Cerebellar cortex (tissue), 1 donor: ENCODE measurements at places on chromosomes 4 and X.

DNA sequence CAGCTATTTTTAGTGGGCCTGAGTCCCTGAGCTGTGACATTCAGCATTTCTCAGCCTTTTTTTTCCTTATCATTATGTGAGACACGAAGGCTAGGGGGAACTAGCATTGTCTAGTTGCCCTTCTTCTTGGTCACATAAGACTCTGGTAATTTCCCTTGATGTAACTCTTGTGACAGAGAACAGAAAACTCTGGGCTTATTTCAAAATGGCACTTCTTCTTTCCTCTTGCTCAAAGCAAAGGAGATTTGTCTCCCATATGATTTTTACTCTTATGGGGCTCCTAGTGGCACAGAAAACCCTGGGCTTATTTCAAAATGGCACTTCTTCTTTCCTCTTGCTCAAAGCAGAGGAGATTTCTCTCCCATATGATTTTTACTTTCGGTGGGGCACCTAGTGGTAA lies 14.7 kb downstream of the ATXN3L start:
- DNase-seq: no peak

- no peak for DNase-seq
These were observed 130.6 kb upstream of the ATP6AP2 start for GRCh38 chrX:40449956-40450706.

- no peak for DNase-seq
These were observed 3.3 kb upstream of the OCIAD1 start for GRCh38 chr4:48827622-48828021.

DNA sequence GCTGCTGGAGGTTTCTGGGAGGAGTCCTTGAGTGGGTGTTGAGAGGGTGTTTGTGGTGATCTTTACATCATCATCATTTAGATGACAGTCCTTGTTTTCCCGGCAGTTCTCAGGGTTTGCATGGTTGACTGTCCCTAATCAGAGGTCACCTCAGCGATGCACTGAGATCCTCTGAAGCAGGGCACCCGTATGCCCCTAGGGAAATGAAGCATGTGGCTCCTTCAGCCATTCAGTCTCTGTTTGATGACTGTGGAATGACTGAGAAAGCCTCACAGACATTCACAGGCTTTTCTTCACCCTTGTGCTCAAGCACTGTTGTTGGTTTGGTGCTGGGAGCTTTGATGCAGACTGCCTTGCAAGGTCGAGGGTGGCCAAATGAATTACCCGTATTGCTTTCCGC lies 474.7 kb downstream of the SPRY1 start:
- DNase-seq: peak; percentile 87

- no peak for DNase-seq
These were observed 81.4 kb upstream of the CPEB2 start for GRCh38 chr4:14920759-14921320.

DNA sequence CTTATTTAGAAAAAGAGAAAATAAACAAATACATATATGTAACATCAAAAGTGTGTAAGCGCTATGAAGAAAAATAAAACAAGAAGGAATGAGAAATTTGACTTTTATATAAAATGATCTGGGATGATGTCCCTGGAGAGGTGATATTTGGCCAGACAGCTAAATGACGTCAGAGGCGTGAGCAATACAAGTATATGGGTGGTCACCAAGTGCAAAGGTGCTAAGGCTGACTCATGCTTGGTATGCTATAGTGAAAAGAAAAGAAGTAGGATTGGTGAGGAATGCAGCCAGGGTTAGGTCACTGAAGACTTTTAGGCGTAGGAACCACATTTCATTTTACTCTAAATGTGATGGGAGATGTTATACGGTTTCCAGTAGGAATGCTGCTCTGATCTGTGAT lies 1049.1 kb upstream of the TENM3 start:
- DNase-seq: no peak

DNA sequence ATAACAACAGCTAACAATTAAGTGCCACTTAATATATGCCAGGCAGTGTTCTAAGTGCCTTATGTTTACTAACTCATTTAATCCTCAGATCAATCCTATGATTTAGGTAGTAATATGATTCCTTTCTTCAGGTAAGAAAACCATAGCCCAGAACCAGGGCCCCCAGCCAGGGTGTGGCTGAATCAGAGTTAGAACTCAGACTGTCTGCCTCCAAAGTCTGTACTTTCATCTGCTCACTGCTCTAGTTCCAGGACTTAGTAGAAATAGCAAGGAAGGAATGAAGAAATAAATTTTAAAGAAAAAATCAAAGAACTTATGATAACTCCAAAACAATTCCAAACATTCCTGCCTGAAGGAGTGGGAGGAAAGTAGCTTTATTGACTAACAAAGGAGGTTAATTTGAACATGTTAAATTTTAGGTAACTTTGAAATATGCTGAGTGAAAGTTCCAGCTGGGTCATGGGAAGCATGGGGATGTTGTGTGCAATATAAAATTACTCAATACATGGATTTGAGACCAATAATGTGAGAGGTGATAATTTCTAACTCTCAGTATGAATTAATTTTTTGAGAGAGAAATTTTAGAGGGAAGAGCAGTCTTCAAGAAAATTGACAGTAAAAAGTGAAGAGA lies 8.8 kb upstream of the ADH1C start:
- no peak for DNase-seq

- DNase-seq: no peak
These were observed 67.2 kb upstream of the NDP start for GRCh38 chrX:44040406-44040805.

GRCh38 chr4:104747635-104748034 lies 252.9 kb upstream of the CXXC4 start:
- DNase-seq: no peak

GRCh38 chr4:29571322-29571721 lies 1148.8 kb upstream of the PCDH7 start:
- DNase-seq: no peak

DNA sequence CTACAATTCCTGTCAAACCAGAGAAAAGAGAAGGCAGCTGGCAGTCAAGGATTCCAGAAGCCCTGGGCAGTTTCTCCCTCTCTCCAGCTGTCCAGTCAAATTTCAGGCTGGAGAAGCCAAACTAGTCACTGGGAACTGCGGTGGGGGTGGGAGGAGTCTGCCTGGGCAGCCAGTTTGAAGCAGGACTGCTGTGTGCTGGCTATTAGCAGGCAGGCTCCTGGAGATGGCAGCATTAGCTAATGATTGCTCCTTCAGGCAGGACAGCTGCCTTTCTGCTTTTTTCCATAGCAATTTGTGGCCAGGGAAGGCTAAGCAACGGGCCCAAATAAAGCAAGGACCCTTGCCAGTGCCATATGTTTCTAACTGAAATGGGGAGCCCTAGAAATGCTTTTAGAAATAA lies 44.7 kb upstream of the FGF13 start:
- DNase-seq: peak; percentile 1

DNA sequence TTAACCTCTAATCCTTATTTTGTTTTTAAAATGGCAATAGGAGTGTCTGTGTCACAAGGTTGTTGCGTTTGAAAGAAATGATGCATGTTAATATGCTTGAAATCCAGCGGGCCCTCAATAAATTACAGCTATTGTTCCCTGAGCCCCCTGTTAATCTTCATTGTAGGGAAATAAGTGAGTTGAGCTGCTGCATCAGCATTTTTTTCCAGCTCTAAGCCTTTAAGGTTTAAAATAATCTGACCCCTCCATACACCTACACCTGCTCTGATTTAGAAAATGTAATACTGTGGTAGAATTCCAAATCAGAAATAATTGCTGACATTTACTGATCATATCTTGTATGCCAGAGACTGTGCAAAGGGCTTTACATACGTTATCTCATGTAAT lies 2.6 kb upstream of the MSMO1 start:
- no peak for DNase-seq

DNA sequence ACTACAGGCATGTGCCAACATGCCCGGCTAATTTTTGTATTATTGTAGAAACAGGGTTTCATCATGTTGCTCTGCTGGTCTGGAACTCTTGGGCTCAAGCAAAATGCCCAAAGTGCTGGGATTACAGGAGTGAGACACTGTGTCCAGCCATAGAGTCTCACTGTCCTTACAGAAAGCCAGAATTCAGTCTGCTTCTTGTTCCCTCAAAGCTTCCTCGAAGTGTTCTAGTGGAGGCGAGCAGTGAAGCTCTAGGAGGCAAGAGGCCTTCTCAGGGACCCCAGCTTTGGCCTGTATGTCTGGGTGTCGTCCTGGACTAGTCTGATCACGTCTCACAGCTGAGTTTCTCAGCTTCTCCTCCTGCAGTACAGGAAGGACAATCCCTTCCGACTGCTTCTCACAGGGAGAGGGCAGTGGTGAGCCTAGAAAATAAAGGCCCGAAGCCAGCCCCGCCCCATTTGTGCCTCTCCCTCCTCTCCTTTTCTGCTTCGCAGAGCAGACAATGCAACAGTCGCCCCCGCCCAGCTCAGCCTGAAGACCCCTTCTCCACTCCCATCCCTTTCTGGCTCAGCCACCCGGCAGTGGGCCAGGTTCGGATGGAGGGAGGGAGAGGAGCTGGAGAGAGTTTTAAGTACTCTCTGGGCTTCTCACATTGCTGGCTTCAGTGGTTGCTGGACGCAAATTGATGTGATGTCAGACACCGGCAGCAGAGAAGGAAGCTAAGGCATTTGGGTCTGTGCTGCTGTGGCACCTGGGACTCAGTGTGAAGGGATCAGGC lies 11.1 kb upstream of the FAM3A start:
- peak; percentile 82 for DNase-seq

DNA sequence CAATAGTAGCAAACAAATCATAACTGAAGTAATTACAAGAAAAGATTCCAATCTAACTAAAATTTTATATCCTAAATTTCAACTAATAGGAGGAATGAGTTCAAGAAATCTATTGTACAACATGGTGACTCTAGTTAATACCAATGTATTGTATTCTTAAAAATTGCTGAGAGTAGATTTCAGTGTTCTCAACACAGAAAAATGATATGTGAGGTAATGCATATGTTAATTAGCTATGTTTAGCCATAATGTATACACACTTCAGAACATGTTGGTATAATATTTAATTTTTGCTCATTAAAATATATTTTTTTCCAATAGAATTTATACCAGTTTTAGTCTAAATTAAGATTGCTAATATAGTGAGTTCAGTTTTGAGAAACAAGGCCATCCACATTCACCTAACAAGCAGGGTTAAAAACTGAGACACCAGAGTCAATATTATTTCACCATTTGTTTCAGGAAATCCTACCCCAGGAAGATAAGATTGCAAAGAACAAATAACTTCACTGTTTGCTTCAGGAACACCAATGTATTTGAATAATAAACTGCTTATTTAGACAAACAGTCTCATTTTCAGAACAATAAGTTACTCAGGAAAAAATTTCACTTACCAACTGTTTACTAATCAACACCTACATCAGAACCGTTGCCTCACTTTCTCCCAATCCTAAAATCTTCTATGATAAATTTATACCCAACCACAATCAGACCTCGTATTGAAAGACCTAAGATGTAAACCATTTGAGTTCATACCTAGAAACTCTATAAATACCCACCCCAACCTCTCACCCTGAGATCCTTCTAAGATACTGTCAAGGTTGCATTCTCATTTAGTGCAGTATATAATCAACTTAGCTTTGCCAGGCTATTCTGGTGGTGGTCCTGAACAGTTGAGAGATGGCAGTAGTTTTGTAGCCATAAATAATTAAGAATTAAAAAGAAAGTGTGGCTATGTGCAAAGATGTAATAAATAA lies 132.8 kb downstream of the MAB21L2 start:
- DNase-seq: no peak

DNA sequence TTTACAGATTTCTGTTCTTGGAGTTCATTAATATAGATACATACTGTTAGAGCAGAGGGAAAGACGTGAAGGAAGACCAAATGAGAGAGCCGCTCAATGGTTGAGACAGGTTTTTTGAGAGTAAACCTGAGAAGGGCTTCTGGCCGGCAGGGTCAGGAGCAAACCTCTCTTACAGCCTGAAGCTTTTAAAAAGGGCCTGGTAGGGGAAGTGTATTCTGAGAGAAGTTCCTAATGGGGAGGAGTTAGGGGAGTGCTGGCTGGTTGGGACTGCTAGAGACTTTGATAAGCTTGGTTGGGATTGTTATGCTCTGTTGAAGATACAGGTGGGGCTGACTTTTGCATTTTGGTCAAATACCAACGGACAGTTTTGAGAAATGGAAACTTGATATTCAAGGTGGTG lies 186.8 kb upstream of the PABPC4L start:
- no peak for DNase-seq

- no peak for DNase-seq
These were observed at the start of gene LRAT for GRCh38 chr4:154743683-154744340. Gene LRAT, plus strand, starts transcription at chr4:154744000. Its CDS starts 327 bp downstream, at chr4:154744327.

DNA sequence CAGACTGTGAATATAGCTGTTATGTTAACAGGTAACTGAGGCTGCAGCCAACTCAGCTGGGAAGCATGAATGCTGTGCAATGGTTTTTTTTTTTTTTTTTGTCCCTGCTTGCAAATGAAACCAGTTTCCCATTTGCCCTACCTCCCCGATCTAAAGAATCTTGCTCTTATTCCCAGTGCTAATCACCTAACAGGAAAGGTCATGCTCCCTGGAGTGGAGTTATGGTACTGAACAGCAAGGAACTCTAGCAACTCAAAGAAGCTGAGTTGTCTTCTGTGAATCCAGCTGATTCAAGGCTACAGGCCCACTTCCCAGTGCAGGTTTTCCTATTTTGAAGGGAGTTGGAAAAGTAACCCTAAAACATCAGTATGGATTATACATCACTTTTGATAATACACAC lies 52.1 kb downstream of the HTR2C start:
- DNase-seq: no peak

DNA sequence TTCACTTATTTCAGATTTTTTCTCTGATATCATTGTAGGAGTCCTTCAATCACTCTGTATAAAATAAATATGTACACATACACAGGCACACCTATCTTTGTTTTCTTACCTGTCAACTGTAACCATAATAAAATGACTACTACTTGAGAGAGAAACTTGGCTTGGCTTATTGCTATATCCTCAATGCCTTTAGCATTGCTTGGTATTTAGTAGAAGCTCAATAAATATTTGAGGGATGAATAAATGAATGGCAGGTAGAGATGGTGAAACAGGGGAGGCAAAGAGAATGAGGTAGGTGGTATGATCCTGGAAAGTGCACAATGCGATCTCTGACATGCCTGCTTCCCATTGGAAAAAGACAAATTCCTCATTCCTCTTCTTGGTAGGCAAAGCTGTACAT lies 21.8 kb upstream of the CXCL6 start:
- DNase-seq: no peak

GRCh38 chr4:41795796-41796385 lies 47.4 kb upstream of the PHOX2B start:
- DNase-seq: no peak

DNA sequence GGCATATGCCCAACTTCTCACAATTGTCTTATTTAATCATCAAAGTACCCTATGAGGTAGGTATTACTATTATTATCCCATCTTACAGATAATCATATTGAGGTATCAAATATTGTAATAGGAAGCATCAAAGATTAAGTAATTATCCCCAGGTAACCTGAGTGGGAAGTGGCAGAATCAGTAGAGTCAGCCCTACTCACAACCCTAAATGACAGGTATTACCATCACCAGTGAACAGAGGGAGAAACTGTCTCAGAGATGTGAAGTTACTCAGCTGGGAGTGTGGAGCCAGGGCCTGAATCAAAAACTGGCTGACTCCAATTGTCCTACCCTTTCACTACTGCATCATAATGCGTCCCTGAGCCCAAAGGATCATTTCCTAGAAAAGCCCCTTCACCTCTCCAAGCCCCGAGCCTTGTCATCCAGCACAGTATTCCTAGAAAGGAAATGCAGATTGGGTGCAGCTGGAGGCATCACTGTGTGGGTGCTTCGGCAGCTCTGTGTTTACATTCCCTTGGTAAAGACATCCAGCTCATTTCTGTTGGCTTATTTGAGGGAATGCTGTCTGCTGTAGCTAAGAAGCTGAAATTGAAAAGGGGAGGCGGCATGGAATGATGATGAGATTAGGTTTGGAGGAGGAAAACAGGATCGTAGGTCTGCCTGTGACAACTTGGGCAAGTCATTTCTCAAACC lies 72.8 kb downstream of the DHX15 start:
- DNase-seq: no peak

GRCh38 chr4:151874328-151874727 lies 113.5 kb upstream of the GATB start:
- no peak for DNase-seq
